ENCODE measurements at places on chromosomes 5 and 9.

- no peak for DNase-seq
Measured at GRCh38 chr5:125154301-125155110, 408.1 kb upstream of the ZNF608 start.

- no peak for DNase-seq
Measured at GRCh38 chr5:159759791-159760290, 156.4 kb upstream of the ADRA1B start.

DNA sequence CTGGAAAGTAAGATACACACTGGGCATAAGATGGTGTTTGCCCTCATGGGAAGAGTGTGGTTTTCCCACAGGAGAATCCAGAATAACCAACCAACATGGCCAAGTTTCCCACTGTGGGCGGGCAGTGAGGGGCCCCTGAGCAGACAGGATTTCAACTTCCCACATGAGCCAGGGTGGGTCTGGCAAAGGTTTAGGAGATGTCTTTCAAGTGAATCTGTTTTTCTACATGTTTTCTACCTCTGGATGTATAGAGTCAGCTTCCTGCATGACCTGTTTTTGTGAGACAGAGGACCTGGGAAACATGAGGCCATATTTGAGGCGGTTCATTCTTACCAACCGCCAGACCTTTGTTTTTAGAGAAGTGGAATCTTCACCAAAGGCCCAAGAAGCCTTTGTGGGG lies 100.5 kb downstream of the TLE4 start:
- no peak for DNase-seq

- DNase-seq = no peak
Measured at GRCh38 chr5:128842241-128842640, 123.0 kb upstream of the SLC27A6 start.

- no peak for DNase-seq
Measured at GRCh38 chr5:173188280-173188679, 43.9 kb downstream of the BNIP1 start.

DNA sequence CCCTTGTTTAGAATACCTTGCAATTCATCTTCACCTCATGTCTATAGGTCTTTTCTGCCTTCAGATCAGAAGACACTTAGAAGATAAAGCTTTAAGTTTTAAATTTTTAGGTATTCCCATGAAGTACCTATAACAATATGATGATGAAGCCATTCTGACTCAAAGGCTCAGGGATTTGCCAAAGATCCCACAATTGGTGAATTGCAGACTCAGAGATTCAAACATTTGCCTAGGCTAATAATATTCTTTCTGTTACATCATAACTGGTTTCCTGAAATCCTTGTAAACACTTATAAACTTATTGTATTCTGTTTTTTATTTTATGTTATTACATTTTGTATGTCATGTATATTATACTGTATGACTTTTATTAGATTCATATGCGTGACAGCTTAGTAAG lies 62.8 kb upstream of the ZFAND5 start:
- DNase-seq = no peak

DNA sequence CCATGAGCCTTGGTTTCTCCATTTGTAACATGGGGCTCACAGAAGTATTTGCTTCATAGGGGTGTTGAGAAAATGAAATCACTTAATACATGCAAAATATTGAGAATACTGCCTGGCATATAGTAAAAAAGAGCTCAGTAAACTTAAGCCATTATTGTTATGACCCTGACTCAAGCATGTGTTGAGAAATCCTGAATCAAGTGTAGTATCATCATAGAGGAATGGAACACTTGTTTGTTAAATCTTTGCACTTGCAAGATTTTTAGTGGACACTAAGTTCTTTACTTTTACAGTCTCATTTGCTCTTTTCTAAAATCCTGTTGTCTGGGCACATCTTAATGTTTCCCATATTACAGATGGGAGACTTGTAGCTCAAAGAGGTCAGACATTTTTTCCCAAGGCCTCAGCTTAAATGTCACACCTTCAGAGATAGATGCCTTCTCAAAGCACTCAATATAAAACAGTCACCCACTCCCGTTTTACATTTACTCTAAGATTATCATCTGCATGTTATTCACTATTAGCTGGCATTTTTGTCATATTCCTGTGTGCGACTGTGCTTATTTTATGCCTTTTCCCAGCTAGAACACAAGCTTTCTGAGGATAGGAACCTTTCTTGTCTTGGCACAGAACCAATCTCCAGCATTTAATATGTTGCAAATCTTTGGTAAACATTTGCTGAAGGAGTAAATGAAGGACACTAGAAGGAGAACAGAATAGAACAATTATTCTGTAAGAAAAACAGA lies 250.0 kb upstream of the TNC start:
- DNase-seq = no peak

DNA sequence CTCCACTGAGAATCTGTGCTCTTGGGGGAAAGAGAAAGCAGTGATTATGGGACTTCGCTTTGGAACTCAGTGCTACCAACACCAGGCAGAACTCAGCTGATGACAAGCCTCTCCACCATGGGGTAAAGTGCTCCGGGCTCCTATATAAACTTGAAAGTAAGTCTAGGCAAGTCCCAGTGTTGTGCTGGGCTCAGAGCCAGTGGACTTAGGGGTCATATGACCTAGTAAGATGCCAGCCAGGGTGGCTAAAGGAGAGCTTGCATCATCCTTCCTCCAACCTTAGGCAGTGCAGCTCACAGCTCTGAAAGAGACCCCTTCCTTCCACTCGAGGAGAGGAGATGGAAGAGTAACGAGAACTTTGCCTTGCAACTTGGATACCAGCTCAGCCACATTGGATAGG lies 35.1 kb upstream of the FREM1 start:
- no peak for DNase-seq

- no peak for DNase-seq
Measured at GRCh38 chr5:42995360-42995751, 44.8 kb downstream of the ANXA2R start.

DNA sequence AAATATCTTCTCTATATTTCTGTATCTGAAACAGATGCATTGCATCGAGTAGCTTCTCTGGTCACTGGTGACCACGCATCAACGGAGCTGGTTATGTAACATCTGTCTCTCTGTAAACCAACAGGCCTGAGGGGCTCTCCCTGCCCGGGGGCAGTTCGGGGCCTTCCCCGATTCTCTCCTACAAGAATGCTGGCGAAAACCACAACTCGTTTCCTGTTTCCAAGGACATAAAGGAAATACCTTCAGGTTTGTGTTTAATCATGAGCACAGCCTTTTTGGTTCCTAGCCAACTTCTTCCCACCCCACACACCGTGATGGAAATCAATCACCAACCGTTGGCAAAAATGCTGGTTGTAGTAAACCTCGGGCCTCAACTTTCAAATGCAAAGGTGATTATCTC lies 25.1 kb downstream of the GDNF start:
- DNase-seq = no peak

GRCh38 chr9:132898051-132898450 lies 19.4 kb downstream of the SPACA9 start:
- no peak for DNase-seq

- no peak for DNase-seq
Measured at GRCh38 chr5:5767286-5767928, 344.9 kb downstream of the ICE1 start.

DNA sequence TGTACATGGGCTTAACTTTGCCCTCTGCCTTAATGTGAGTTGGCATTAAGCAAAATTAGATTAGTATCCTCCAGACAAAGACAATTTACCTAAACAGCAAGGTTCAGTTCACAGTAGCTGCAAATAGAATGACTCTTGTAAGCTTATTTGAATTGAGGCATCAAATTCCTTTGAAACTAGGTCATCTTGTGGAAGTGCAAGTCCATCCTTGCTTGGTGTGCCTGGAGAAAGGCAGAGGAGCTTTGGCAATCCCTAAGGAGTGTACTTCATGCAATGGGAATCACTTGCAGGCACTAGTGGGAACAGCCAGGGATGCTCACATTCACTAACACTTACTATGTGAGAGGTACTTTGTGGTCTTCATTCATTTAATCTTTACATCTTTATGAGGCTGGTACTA lies 118.3 kb downstream of the DRD1 start:
- DNase-seq = no peak

DNA sequence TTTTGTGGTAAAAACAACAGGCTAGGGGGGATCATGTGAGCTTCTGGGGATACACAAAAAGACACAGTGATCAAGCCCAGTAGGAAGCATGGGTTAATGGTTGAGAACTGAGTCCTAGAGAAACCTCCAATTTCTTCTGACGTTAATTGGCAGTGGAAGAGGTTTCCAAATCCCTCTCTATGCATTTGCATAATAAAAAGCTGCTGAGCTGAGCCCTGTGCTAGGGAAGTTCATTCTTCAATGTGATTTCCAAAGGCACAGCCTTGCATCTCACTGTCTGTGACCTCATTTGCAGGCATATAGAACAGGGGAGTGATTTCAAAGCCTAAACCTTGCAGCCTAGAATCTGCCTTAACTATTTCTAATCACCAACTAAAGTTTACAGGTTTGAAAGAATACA lies 812 bp downstream of the DNAH5 start:
- DNase-seq = no peak

DNA sequence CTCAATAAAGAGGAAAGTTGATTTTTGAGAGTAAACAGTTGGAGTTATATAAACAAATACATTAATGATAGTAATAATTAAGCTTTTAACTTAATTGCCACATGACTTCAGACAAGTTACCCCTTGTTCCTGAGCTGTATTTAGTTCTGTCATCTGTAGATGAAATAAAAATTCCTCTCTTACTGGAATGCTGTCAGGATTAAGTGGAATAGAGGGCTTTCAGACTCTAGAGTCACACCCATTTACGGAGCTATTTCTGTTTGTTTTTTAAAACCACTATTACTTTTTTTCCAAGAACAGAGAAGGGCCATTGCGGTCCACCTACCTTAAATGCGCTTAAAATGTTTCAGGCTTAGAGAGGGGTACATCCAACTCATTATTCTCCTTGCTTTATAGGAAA lies 170.6 kb downstream of the CHSY3 start:
- no peak for DNase-seq

DNA sequence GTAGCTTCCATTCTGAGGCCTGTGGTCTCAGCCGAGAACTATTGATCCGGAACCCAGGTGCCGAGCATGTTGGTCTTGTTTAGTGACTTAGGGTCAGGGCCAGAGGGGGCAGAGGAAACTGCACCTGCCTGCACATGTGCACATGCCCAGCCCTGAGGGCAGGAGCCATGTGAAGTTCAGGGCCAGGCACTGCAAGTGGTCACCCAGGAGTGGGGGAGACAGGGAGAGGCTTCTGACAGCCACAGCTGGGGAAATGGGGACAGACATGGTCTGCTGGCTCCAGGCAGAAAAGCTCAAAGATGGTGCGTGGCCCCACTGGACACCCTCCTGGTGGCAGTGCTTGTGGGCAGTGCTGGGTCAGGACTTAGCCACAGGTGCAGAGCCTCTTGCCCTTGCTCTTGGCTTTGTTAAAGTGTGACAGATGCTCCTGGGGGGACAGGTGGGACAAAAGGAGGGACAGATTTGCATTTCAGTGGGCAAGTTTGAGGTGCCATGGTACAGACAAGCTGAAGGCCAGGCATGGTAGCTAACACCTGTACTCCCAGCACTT lies 134.4 kb downstream of the CACNA1B start:
- no peak for DNase-seq

DNA sequence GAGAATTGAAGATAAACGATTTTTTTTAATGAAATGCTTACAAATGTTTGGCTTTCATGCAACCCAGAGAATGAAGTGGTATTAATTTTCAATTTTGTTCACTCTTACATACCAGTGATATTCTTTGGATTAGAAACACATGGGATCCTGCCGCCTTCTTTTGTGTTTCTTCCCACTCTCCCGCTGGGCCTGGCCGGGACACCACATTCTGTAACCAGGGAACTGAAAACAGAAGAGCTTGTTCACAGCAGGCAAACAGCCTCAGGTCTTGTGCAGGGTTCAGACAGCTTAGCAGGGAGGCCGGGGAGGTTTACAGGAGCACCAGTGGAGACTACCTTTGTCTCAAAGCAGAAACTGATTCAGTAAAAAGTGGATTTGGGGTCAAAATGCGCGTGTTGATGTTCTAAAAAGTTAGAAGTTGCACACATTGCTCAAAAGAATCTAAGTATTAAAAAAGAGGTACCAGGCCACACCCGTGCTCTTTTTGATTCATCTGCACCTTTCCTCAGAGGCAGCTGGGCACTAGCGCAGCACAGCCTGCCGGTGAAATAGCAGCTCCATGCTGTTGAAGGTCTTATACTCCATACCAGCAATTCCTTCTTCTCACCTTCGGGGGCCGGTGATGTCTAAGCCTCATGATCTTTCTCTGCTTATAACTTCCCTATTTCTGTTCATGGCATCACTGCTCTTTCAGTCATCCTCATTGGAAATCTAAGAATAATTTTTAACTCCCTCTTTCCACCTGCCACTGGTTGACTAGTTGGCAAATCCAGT lies 67.1 kb downstream of the GRAMD2B start:
- DNase-seq = no peak

DNA sequence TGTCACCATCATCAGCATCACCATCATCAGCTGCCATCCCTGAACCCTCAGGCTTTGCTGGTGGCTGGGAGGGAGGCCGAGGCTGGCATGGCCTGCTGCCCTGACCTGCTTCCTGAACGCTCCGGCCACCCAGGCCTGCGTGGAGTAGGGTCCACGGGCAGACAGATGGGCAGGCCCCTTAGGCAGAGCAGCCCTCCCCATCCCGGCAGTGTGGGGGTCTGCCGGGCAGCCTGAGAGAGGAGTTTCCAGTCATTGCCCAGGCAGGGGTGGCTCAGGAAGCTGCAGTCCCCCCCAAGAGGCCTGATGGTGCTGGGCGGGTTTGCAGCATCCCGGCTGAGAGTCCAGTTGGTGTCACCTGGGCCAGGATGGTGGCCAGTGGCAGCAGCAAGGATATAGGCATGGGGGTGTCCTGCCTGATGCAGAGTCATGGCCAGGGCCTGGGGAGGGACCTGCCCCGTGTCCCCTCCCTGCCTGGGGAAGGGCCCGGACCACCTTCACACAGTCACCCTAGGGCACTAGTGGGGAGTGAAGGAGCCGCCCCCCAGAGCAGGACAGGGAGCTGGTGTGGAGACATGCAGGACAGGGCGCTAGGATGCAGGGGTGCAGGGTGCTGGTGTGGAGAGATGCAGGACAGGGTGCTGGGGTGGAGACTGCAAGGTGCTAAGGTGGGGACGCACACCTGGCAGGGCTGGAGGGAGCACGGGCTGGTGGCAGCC lies 7.7 kb upstream of the EGFL7 start:
- no peak for DNase-seq

GRCh38 chr9:22469928-22470544 lies 23.4 kb downstream of the DMRTA1 start:
- no peak for DNase-seq

- DNase-seq = no peak
Measured at GRCh38 chr5:2270467-2270866, 387.7 kb upstream of the IRX4 start.
